ENCODE measurements at places on chromosomes 12 and 14.

- no peak for DNase-seq
These were observed 271.8 kb downstream of the TRHDE start for GRCh38 chr12:72543777-72544467.

GRCh38 chr12:83939718-83940117 is 972.9 kb downstream of the SLC6A15 start:
- DNase-seq = no peak

- no peak for DNase-seq
These were observed 4.1 kb downstream of the OTX2 start for GRCh38 chr14:56805992-56806727.

GRCh38 chr14:62031504-62031903 is 269.3 kb downstream of the SNAPC1 start:
- DNase-seq = no peak

DNA sequence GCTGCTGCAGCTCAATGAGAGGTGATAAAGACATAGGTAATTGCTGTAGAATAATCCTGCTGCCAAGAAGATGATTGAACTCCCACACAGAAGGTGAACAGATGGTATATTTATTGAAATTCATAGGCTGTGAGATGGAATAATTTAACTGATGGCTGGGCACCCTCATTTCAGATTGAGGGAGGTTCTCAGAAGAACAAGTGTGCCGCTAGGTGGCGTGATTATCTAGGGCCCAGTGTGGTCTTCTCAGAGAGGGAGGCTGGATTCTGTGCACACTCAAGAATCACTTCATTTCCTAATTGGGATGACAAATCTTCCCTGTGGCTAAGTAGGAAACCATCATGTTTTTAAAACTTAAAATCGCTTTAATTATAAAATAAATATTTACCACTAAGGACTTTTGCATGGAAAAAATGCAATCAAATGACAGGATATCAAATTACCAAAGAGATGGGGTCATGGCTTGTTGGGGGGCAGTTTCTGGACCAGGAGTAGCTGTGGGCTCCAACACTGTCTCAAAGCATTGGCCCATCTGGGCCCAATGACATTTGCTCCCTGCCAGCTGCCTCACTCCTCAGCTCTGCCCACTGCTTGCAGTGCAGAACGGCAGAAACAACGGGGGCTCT is 132.3 kb downstream of the SNAPC1 start:
- peak; percentile 53 for DNase-seq

DNA sequence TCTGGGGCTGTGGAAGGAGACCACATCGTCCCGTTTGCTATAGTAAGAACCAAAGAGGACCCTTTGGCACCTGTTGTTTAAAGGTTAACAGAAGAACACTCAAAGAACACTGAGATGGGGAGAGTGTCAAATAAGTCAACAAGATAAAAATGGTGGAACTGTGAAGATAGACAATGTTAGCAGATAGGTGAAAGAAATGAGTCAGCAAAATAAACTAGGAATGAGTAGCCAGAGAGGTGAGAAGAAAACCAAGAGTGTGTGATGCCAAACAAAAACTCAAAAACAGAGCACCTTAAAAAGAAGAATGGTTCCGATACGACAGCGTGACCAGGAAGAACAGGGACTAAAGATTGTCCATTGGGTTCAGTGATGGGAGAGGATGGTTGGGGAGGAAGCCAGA is 74.7 kb upstream of the PIWIL1 start:
- no peak for DNase-seq

DNA sequence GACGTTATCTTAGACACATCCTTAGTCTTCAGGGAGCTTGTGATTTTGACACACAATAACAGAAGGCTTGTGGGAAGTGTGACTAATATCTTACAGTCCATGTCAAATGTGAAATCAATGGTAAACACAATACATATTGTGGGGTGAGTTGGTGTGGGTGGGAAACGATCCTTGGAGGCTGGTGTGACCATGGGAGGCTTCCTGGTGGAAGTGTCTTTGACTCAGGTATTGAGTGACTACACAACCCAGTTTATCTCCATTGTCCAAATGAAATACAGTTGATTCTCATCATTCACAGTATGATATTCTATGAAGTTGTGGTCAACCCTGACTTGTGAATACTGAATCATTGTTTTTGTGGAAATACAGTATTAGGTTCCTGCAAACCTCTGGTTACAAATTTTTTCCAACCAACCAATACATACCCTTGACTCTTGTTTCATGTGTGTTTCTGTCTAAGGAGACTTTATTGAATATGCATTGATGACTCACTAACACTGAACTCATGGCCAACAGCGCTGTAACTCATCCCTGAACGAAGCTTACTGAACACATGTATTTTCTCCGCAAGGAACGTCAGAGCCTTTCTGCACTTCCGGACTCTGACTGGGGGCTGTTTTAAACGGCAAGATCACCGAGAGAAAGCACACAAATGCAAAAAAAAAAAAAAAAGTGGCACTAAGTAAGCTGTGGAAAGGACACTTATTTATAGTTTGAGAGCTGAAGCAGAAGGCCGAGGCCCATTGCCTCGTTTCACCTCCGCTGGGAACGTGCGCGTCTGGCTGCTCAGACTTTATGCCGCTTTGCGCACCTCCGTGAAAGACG is 59.0 kb downstream of the CLMN start:
- DNase-seq = no peak

DNA sequence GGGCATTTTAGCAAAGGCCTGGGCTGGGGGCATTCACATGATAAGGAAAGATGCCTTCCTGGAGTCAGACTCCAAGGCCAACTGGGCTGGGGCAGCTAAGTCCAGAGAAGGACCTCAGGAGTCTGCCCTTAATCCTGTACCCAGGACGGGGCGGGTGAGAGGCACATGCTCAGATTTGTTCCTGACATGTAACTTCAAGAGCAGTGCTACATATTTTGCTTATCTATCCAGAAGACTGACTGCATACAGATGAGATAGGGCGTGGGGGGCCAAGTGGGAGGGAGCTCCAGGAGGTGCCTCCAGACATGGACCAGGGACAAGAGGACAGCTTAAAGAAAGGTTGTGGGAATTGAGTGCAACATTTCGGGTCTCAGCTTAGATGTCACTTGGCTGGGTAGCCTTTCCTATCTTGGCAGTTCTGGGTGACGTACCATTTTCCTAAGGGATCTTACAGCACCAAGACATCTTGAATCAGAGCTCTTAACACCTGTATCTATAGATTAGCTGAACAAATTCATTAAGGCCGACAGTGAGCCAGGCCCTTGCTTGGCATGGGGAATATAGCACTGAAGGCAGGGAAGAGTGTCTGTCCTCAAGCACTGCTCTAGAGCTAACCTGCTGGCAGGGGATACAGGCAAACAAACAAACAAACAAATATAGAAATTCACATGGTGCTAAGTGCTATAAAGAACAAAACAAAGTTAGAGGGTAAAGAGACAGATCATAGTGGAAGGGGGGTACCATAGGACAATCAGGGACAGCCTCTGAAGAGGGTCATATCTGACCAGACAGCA is 61.2 kb downstream of the PTPN21 start:
- DNase-seq = no peak

GRCh38 chr12:110117956-110118685 is 6.0 kb upstream of the IFT81 start:
- DNase-seq = no peak

DNA sequence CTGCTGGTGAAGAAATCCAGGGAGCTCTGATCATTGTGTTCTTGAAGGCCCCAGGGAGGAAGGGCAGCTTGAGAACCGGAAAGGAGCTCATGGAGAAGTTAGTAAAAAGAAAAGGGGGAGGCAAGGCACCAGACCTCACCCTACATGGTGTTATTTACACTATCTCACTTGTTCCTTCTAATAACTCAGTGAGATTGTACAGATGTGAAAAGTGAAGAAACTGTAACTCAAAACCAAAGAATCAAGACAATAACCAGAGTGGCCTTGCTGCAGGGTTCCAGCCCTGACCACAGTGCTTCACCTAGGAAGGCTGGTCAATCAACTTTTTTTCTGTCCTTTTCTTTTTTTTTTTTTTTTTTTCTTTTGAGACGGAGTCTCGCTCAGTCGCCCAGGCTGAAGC is 353.6 kb downstream of the TMTC2 start:
- DNase-seq = no peak

- no peak for DNase-seq
These were observed 1.7 kb upstream of the TNS2 start for GRCh38 chr12:53048033-53048779.

DNA sequence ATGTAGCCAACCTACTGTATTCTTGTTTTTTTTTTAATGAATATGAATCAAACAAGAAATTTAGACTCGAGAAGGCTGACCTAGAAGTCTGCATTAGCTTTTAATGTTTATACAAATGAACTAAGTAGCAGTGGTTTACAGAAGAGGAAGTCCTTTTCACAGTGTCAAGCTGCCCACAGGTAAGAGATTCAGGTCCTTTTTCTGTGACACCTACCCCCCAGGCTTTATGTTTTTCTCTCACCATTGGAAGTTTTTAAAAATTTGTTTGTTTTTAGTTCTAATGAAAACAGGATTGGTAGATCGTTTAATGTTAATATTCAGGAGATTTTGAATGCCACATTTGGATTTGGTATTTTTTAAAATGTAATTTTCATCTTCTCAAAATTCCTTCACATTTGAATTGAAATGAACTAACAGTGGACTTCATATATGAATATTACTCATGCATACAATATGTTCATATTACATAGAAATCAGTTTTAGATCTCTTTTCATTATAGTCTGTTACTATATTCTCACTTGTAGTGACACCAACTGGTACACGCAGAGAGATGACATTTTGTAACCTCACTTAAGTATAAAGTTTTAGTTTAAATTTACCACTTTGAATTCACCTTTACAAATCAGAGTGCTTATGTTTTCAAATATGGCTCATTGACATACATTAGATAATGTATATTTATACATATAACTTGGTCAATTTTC is 29.7 kb downstream of the ATF7IP start:
- DNase-seq = no peak

GRCh38 chr14:54866588-54866987 is 36.0 kb downstream of the GCH1 start:
- DNase-seq = no peak

- no peak for DNase-seq
These were observed 11.7 kb upstream of the SLC17A8 start for GRCh38 chr12:100345020-100345767.
